ENCODE measurements at places on chromosomes 6 and 20. TPM values are rescaled to one million over a fixed set of nuclear protein-coding genes. Genes with fewer than 3 reads are reported as not detected.

Gene EFCAB8
- total RNA-seq: 0.14 TPM

Gene ERVFRD-1
- 0.22 TPM for total RNA-seq

Gene CTSZ
- total RNA-seq: 134 TPM

Gene TRIM15
- not detected for total RNA-seq

Gene MAFB
- 0.22 TPM for total RNA-seq

Measured in placental pericyte (primary cell).